AG04449 (cell line): ENCODE measurements at places on chromosomes 13 and 19.

- DNase-seq, result no peak
Measured at GRCh38 chr19:7618348-7618747, 11.0 kb downstream of the XAB2 start.

GRCh38 chr13:66807251-66807650 is 422.9 kb downstream of the PCDH9 start:
- no peak for DNase-seq

GRCh38 chr13:44292545-44292944 is 81.1 kb upstream of the SERP2 start:
- no peak for DNase-seq

- DNase-seq, result no peak
Measured at GRCh38 chr13:38366954-38367645, 17.4 kb downstream of the UFM1 start.

DNA sequence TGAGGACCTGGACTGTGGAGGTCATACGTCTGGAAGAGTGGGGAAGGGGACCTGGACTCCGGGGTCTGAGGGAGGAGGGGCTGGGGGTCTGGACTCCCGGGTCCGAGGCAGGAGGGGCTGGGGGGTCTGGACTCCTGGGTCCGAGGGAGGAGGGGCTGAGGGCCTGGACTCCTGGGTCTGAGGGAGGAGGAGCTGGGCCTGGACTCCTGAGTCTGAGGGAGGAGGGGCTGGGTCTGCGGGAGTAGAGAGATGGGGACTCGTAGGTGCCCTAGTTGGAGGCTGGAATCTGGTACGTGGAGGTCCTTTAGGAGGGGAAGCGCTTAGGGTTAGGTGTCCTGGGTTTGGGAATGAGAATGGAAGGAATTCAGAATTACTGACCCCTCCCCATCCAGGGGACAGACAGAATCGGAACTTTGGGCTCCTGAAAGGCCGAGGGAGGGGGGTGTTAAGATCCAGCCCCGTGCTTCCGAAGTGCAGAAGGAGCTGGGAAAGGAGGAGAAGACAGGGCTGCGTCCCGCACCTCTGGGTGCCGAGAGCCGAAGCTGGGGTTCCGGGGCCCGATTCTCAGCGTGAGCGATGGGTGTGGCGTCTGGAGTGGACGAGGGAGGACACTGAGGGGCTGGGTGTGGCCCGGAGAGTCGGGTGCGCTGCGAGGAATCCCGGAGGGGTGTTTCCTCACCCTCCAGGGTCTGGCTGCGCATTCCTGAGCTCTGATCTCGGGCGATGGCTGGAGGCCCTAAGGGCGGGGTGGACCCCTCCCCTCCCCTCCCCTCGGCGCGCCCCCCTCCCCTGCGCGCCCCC is 608 bp downstream of the MYADM start:
- DNase-seq, result no peak

GRCh38 chr13:24500977-24501376 is 11.6 kb downstream of the PARP4 start:
- DNase-seq, result no peak

DNA sequence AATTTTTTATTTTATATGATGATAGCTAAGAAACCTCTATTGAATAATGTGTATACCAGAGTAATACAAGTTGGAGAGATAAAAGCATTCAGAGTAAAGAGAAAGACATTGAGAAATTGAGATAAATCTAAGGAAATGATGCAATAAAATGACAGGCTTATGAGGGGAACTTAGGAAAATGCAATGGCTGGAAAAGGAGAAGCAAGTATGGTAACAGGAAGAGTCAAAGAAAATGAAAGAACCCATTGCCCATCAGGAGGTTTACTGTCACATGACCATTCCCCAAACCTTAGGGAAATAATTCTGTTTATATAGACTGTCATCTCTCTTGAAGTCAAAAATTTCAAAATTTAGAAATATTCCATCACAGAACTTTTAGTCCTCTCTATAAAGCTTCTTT is 808.0 kb upstream of the PRR20A start:
- no peak for DNase-seq

- no peak for DNase-seq
Measured at GRCh38 chr13:26017196-26017921, 34.5 kb downstream of the SHISA2 start.

DNA sequence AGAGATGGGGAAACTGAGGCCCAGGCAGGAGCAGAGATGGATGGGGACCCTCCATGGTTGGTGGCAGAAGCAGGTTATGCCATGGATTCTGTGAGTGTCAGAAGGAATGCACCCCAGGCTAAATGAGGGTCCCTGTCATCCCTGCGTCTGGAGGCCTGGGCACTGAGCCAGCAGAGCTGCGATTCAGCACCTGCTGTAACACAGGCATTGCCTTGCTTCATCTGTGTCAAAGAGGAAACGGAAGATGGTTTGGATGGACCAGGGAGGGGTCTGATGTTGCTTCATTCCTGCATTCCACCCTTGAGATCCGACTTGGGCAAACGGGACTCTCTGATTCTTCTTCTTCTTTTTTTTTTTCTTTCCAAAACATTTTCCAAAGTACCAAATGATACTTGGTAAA is 1.2 kb downstream of the C5AR1 start:
- DNase-seq, result no peak

DNA sequence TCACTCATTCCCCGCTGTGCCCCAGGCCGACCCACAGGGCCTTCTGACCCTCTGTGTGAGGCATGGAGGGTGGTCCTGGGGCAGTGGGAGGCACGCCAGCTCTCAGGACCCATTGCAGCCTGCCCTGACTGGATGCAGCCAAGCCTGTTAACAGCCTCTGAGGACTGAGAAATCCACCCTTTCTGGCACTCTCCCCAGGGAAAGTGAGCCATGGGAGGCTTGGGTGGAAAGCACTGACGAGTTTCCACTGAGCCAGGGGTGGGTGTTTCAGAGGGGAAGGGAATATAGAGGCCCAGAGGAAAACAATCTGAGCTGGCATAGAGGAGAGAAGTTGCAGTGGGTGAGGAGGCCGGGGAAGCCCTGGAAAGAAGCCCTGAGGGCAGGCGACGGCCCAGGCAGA is 30.6 kb upstream of the SLC7A10 start:
- DNase-seq, result no peak

DNA sequence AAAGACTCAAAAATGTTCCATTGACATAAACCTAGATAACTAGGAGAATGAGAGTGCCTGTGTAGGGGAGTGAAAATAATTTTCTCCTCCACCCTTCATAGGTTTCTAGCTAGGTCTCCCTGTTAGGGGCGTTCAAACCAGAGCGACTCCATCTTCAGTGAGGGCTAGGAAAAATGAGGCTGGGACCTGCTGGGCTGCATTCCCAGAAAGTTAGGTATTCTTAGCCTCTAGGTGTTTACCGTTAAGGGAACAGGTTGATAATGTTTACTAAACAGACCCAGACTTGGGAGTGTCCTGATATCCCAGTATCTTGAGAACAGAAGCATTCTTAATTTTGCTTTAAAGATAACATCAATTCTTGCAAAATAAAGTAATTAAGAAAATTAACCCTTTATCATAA is 20.1 kb downstream of the PABPC3 start:
- no peak for DNase-seq
